ENCODE measurements at places on chromosomes 13 and 19. TPM values are rescaled to one million over a fixed set of nuclear protein-coding genes. Genes with fewer than 3 reads are reported as not detected.

Gene U2AF2
- total RNA-seq = 94.1 TPM

Gene PROZ
- total RNA-seq = not detected

Gene LHFPL6
- 19.4 TPM for total RNA-seq

Gene BEST2
- 62.0 TPM for total RNA-seq

Gene GSX1
- not detected for total RNA-seq

Gene IGSF23
- total RNA-seq = not detected

Gene SLC5A5
- total RNA-seq = not detected

Gene FCHO1
- 32.6 TPM for total RNA-seq

Gene STOML3
- not detected for total RNA-seq

Gene DOHH
- total RNA-seq = 19.6 TPM

Gene QPCTL
- total RNA-seq = 9.9 TPM

Gene PLK5
- total RNA-seq = 0.23 TPM

Gene ZNF528
- 13.5 TPM for total RNA-seq

Gene LPAR6
- 13.3 TPM for total RNA-seq

Gene ICAM3
- 3.1 TPM for total RNA-seq

Gene NCR1
- not detected for total RNA-seq

Gene ZNF57
- 16.2 TPM for total RNA-seq

Gene SIGLEC5
- total RNA-seq = 0.38 TPM

Gene RTBDN
- not detected for total RNA-seq

Gene CHERP
- total RNA-seq = 16.3 TPM

Gene LHB
- not detected for total RNA-seq

Gene ZNF728
- total RNA-seq = not detected

Gene ZNF571
- total RNA-seq = 2.7 TPM

Gene SLC10A2
- not detected for total RNA-seq

Gene IGFL4
- 3.4 TPM for total RNA-seq

Gene PABPC3
- total RNA-seq = 0.51 TPM

Gene ZNF844
- 13.2 TPM for total RNA-seq

Gene CRLF1
- total RNA-seq = 21.2 TPM

Gene ATP1A3
- total RNA-seq = not detected

Gene TEX30
- total RNA-seq = 4.4 TPM

Gene SLC6A16
- total RNA-seq = 0.23 TPM

Gene TJP3
- total RNA-seq = 11.4 TPM

Gene SELENOV
- not detected for total RNA-seq

Gene TBCB
- total RNA-seq = 63.2 TPM

Gene CEACAM7
- 9.1 TPM for total RNA-seq

Gene VSTM2B
- not detected for total RNA-seq

Gene CNFN
- 354 TPM for total RNA-seq

Gene UNC13A
- 0.16 TPM for total RNA-seq

Gene IRGC
- total RNA-seq = not detected

Gene CEACAM4
- total RNA-seq = not detected

Gene GIPR
- total RNA-seq = 2.0 TPM

Gene SULT2A1
- not detected for total RNA-seq

Gene SYT3
- 0.30 TPM for total RNA-seq

Gene KLK11
- 372 TPM for total RNA-seq

Gene NEK3
- total RNA-seq = 8.3 TPM

Gene BRCA2
- total RNA-seq = 1.5 TPM

Gene COL4A2
- 57.0 TPM for total RNA-seq

Gene ADGRE3
- not detected for total RNA-seq

Gene ING1
- 20.2 TPM for total RNA-seq

Gene RFC3
- total RNA-seq = 13.1 TPM
